Natural killer cell treated with Interleukin-12 subunit alpha and Interleukin-12 subunit beta and Interleukin-15 and Interleukin-18, amount 100 ng/mL, for 72 hours (primary cell): ENCODE measurements at places on chromosomes 5 and 9. TPM values are rescaled to one million over a fixed set of nuclear protein-coding genes. Genes with fewer than 3 reads are reported as not detected.

DNA sequence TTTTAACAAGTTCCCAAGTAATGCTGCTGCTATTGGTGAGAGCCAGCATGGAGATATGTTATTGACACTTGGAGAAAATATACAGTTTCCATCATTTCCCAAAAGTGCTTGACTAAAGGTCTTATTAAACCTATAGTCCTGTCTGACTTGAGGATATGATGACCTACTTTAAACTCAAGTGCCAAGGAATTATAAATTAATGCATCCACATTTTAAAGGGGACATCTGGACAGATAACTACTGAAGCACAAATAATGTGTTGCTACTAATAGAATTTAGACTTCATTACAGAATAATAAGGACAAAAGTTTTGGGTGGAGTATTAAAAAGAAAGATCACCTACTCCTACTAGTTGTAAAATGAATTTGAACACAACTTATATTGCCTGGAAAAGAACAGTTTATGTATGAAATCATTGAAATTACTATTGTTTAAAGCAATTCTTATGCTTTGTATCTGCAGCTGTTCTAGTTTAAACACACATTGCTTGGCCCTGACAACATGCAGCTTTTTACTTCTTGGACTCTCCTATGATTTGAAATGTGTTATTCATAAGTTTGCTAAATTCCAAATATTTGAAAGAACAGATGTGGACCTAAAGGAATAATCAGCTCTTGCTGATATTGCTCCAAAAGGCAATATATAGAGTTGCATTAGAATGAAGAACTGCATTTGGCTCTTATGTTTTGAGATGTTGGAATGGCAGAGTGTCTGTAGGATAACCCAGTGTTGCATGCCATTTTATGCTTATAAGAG lies 73.4 kb downstream of the SGCD start:
- peaks cover 13% of the 10 kb centered on the region for H3K27me3 ChIP-seq
- H3K4me3 ChIP-seq, result no peak overlapping the region
- H3K4me1 ChIP-seq, result no peaks in the 10 kb centered on the region
- no peak for DNase-seq
- no peaks in the 10 kb centered on the region for H3K36me3 ChIP-seq

GRCh38 chr9:84140535-84141101 lies 160.0 kb downstream of the RMI1 start:
- H3K27ac ChIP-seq, result no peak overlapping the region
- DNase-seq, result no peak
- no peaks in the 10 kb centered on the region for H3K36me3 ChIP-seq
- peaks cover 20% of the 10 kb centered on the region for H3K4me1 ChIP-seq
- H3K4me3 ChIP-seq, result peak overlapping the region; percentile 81

DNA sequence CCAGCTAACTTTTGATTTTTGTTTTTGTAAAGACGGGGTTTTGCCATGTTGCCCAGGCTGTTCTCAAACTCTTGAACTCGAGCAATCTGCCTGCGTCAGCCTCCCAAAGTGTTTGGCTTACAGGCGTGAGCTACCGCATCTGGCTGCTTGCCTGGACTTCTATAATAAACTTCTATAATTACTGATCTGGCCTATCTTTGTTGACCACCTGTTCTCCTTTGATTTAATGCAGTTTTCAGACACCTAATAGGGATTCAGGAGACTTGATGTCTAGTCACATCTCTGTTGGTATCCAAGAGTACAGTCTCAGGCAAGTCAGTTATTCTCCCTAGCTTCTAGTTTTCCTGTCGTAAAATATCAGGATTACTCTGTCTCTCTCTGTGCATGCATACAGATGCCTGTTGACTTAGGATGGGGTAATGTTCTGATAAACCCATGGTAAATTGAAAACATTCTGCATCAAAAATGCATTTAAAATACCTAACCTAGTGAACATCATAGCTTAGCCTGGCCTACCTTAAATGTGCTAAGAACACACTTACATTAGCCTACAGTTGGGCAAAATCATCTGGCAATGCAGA lies 51.5 kb upstream of the NR3C1 start:
- H3K4me3 ChIP-seq, result no peak overlapping the region
- DNase-seq, result no peak
- H3K27me3 ChIP-seq, result no peaks in the 10 kb centered on the region
- H3K4me1 ChIP-seq, result peaks cover 4% of the 10 kb centered on the region
- no peak overlapping the region for H3K27ac ChIP-seq
- no peaks in the 10 kb centered on the region for H3K36me3 ChIP-seq

The CDH6 gene
- not detected for total RNA-seq

- H3K27me3 ChIP-seq, result no peaks in the 10 kb centered on the region
- peaks cover 20% of the 10 kb centered on the region for H3K36me3 ChIP-seq
- DNase-seq, result no peak
Observed at GRCh38 chr9:33041432-33042188, 16.5 kb downstream of the DNAJA1 start.

The FNBP1 gene
- total RNA-seq, result 141 TPM

DNA sequence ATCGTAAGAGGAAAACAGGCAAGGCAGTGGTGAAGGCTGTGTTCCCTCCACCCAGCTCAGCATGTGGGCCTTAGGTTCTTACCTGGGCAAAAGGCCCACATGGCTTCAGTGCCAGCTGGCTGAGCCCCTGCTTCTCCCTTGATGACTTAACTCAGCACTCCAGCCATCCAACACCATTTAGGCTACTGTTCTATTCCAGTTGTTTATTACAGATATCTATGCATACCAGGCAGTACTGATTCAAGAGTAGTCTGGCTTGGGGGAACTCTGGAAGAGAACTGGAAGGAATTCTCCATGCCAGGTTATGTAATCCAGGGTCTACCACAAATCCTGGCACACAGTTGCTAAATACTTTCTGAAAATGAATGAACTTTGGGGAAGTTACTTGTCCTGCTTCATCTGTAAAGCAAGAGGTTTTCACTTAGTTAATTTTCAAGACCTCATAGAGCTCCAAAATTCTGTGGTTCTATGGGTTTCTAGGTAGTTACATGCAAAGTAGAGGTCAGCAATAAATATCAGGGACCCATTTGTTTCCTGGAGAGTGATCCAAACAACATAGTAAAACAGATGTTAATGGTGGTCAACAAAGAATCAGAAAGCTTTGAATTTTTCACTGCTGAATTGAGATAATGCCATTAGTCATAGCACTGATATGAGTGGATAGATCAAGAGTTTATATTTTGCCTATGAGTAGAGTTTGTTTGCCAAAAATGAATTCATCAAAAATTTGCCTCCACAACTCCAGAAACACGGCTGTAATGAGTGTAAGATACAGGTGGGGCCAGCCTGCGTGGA lies 88.2 kb upstream of the OSMR start:
- no peaks in the 10 kb centered on the region for H3K36me3 ChIP-seq
- H3K27ac ChIP-seq, result no peak overlapping the region
- DNase-seq, result no peak
- no peak overlapping the region for H3K4me3 ChIP-seq
- H3K4me1 ChIP-seq, result no peaks in the 10 kb centered on the region
